ENCODE measurements at places on chromosomes 3 and 15. TPM values are rescaled to one million over a fixed set of nuclear protein-coding genes. Genes with fewer than 3 reads are reported as not detected.

The GNAT1 gene
- total RNA-seq = 0.14 TPM

The NR1I2 gene
- not detected for total RNA-seq

The DLL4 gene
- 0.43 TPM for total RNA-seq

The SERINC4 gene
- not detected for total RNA-seq

The SATB1 gene
- 11.5 TPM for total RNA-seq

The CPN2 gene
- total RNA-seq = not detected

The PP2D1 gene
- total RNA-seq = not detected

The DNAJB11 gene
- 79.4 TPM for total RNA-seq

GRCh38 chr15:25501828-25502446, 63.1 kb upstream of the UBE3A start:
- DNase-seq = no peak

GRCh38 chr3:34399401-34399800, 601.0 kb downstream of the PDCD6IP start:
- no peak for DNase-seq

- DNase-seq = no peak
Measured at GRCh38 chr15:81190922-81191507, 5.7 kb upstream of the IL16 start.

DNA sequence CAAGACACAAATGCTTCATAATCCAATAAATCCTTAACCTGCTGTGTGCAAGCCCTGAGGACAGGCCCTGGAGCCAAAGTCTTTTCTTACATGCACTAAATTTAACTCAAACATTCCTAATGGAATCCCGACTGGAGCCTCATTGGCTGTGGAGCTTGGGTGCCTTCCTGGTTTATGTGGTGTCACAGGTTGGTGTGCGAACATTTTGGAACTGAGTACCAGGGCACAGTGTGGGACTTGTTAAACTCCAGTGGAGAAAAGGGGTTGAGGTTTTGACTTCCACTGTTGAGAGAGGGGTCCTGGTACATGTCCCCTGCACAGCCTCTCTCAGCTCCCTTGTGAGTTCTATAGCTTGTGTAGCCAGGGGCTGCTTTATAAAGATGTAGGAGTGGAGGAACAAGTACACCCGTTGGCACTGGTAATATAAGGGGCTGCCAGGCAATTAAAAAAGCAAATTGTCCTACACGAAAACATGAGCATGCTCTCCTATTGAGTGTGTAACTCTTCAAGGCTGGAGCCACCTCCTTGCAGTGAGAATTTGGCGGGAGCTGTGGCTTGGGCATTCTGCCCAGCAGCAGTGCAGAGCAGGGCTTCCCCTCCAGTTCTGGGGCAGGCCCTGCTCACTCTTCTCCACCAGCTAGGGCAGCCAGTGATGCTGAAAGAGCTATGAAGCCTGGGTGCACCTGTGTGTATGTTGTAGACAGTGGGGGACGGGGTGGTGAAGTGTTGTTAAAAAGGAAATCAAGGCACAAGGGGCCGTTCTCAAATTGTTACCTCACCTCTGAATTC, 218.1 kb downstream of the CLSTN2 start:
- DNase-seq = no peak

- DNase-seq = no peak
Measured at GRCh38 chr15:61994216-61994615, 66.0 kb downstream of the VPS13C start.

DNA sequence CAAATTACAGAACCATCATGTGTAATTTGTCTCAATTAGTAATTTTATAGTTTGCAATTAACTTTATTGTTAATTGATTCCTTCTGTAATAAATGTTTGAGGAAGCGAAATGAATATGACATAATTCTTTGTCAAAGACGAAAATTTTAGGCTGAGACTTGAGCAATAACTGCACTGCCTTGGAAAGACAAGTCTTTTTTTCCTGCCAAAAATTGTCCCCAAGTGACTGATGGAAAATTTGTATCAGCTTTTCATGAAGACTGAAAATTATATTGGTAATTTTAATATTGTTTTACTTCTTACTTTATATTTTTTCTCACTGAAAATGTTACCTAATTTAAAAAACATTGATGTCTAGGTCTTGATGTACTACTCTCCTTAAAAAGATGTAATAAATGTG, 622.6 kb downstream of the NLGN1 start:
- no peak for DNase-seq

- no peak for DNase-seq
Measured at GRCh38 chr15:68794863-68795262, 25.8 kb downstream of the ANP32A start.

DNA sequence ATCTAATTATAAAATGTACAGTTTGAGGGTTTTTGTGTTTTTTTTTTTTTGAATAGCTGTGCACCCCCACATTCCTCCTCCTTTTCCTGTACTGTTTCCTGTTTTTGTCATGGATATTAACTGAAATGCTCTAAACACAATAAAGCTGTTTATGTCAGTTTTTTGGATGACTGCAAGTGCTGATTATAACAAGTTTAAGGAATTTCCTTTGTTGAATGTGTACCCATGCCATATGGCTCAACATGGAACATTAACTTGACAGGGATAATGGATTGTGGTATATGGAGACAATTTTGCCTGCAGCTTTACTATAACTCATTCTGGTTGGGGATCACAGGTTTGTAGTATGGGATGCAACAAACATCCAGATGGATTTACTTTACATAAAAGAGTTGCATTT, 216.4 kb downstream of the TCF12 start:
- DNase-seq = peak; percentile 66

DNA sequence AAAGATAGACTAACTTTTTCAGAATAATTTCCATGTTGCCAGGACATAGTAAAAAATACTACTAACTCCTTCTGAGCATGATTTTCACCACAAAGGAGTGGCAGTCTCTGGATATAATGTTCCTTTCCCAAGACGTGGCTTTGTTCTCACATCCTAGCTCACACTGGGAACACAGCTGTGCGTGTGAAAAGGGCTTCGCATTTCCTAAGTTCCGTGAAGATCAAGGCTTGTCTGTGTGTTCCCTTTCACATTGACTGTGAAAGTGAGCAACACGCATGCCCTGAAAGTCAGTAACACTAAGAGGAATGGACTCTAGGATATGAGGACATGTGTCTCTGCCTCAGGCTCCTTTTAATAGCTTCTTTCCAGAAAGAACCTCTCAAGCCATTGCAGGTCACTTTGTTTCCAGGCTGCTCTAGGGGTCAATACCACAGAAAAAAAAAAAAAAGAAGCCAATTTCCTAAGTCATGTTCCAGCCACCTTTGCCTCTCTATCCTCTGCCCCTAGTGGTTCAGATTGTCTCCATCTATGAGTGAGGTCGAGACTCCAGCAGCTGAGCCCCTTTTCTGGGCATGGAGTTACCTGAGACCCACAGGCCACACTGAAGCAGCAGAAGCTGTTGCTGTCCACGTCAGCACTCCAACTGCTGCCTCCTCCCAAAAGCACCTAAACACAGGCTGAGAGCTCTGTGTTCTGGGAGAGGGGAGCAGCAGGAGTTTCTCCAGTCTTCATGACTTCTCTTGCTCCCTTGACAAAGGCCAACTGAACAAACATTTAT, 355.9 kb downstream of the RSL24D1 start:
- no peak for DNase-seq

- peak; percentile 11 for DNase-seq
Measured at GRCh38 chr3:63974451-63974850, 48.8 kb downstream of the PSMD6 start.

DNA sequence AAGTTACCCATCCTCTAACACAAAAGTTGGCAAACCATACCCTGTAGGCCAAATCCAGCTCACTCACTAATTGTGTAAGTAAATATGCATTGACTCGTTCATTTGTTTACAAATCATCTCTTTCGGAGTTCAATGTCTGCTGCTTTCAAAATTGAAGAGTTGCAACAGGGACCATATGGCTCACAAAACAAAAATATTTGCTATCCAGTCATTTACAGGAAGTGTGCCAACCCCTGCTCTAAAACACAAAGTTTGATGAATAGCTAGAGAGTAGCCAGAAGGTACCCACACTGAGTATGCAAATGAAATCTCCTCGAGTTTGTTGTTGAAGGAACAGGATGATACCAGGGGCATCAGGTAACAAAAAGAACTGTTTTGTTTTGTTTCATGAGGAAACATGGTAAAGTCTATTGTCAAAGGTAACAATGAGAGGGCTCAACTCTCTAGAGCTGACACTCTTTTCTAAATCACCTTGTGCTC, 236.2 kb upstream of the THBS1 start:
- DNase-seq = no peak

DNA sequence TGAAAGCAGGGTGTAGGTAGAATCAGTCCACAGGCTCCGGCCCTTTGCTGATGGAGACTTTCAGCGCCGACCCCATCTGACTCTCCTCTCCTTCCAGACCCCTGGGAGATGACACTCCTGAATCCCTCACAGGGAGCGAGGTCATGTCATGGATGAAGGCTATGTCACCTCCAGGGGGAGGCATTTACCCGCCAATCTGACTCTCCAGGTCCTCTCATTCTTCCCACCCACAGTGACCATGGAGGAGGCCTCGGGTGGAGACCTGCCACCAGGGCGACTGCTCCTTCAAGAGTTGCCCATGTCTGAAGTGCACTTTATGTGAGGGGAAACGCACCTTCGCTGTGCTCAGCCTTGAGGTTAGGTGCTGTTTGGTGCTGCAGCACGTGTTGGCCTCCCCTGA, 112.7 kb downstream of the KLF13 start:
- peak; percentile 48 for DNase-seq

DNA sequence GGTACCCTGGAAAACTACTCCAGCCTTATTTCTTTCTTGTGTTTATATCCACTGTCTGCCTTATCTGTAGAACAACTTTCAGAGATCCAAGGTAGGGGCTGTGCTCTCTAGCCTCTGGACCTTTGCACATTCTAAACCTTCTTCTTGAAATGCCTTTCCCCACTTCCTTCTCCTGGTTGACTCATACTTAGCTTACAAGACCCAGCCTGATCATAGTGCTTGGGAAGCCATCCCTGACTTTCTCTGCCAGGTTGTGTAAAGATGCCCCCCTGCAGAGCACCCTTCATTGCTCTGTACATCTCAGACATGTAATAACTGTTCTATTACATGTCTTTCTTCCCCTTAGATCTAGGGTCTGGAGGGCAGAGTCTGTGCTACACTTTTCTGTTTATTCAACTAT, 50.1 kb downstream of the PPM1L start:
- no peak for DNase-seq

- no peak for DNase-seq
Measured at GRCh38 chr3:67635806-67636205, 18.6 kb downstream of the SUCLG2 start.

- no peak for DNase-seq
Measured at GRCh38 chr15:83845230-83845629, 191.3 kb downstream of the ADAMTSL3 start.

GRCh38 chr3:171851660-171852058, 8.5 kb downstream of the TMEM212 start:
- no peak for DNase-seq

- DNase-seq = no peak
Measured at GRCh38 chr3:48077815-48078214, 61.6 kb upstream of the MAP4 start.

DNA sequence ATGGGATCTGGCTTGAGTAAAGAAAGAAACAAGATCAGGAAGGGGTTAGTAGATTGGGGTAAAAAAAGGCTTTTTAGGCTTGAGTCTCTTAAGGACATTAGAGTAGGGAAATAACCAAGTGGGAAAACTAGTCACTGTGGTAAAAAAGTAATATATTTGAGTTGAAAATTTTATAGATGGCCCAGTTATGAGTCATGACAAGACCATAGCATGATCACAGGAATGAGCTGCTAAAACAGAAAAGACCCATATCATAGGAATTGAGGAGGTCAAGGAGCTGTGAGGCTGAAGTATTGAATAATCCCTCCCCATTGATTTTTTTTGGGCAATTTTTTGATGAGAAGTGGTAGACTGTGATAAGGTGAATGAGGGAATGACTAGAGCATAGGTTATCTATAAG, 69.2 kb upstream of the TBC1D5 start:
- DNase-seq = no peak

All from SJCRH30 (cell line).